Stimulated activated CD4-positive, alpha-beta T cell treated with anti-CD3 and anti-CD28 coated beads, Interleukin-12 subunit alpha, Interleukin-12 subunit beta, amount 100 ng/mL, for 24 hours (primary cell): ENCODE measurements at places on chromosomes 13 and 19.

GRCh38 chr19:3693025-3693925 lies 7.0 kb downstream of the PIP5K1C start:
- no peak for DNase-seq

GRCh38 chr13:24997367-24997967 lies 98.5 kb upstream of the PABPC3 start:
- no peak for DNase-seq

DNA sequence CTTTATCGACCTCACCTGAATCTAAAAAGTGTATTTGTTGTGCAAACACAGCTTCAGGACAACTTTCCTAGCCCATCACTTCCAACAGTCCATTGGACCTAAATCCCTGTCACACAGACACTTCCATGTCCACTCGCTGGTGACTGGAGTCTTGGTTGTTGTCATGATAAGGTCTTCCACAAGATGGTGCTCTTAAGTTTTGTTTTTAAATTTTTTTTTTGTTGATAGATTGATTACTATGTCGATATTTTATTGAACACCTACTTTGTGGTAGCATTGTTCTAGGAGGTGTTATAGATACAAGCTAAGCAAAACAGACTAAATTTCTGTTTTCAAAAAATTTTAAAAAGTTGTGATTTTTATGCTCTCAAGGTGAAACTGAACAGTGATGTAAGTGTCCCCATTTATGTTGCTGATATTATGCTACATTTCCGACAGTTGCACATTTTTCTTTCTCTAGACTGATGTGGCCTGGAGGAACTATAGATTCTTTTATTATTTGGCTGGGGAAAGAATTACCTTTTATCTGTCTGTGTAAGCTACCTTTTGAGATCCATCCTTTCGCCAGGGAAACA lies 8.1 kb upstream of the ERICH6B start:
- no peak for DNase-seq

- no peak for DNase-seq
Observed at GRCh38 chr13:20159646-20160305, 1.1 kb downstream of the GJA3 start.

DNA sequence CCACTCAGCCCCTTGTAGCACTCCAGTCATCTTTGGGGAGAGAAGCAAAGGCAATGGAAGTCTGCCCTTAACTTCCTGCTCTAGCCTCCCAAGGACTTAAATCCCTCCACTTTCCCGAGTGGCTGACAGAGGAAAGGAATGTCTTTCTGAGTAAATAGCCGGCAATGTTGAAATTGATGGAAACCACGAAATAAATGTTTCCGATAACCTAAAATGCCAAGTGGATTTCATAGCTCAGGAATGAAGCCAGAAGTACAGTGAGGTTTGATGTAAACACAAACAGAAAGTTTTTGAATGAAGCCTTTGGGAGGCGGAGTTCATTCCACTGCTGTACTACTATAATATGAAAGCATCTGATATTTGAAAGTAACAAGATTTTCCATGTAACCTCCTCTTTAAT lies 14.0 kb upstream of the TBC1D4 start:
- no peak for DNase-seq

GRCh38 chr13:76873445-76873844 lies 12.8 kb downstream of the KCTD12 start:
- no peak for DNase-seq

DNA sequence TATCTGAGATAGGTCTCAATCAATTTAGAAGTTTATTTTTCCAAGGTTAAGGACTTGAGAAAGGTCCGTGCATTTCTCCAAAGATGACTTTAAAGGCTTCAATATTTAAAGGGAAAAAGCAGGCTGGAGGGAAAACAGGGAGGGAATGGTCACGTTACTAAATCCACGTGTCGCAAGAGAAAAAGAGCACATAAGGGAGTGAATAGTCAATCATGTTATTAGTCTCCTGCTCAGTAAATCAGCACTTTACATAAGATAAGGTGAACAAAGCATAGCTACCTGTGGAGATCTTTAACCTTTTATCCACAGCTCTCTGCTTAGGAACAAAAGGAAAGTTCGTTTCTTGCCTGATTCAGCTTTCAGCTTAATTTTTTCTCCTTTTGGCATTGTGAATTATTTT lies 31.3 kb upstream of the LSM14A start:
- DNase-seq: no peak

- no peak for DNase-seq
Observed at GRCh38 chr13:98503175-98504028, 73.5 kb downstream of the STK24 start.

GRCh38 chr19:17719730-17720400 lies 585 bp downstream of the MAP1S start:
- DNase-seq: no peak
